ENCODE measurements at places on chromosomes 12 and 14.

- no peak for DNase-seq
Measured at GRCh38 chr14:79543967-79544697, 667.2 kb downstream of the DIO2 start.

DNA sequence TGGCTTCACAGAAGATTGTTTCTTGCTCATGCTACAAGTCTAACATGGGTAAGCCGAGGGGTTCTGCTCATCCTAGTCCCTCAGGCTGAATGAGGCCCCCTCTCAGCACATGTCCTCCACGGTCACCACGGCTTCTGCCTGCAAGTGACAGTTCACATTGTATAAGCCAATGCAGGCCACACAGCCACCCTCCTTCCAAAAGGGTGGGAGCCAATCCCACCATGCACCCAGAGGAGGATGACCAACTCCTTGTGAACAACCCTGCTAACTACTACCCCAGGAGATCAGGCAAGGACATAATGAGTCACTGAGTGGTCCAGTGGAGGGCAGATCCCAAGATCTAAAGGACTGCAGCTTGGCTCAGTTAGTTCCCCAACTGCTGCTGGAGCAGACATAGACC is 6.1 kb downstream of the SPRING1 start:
- DNase-seq: no peak

DNA sequence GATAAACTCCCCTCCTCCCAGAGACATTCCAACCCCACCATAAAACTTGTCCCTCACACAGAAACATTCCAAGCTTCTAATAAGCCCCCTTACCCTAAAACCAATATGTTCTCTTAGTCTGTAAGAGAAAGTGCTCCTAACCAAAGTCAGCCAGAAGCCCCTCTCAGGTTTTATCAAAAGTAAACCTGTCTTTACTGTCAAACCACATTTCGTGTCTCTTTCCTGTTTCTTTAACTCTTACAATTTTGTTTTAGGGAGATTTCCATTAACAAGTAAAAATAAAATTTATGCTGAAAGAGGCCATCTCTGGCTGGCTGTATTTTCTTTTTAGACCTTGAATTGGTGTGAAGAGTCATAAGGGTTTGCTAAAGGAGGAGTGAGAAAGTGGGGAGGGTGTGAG is 29.8 kb upstream of the CAPRIN2 start:
- no peak for DNase-seq

DNA sequence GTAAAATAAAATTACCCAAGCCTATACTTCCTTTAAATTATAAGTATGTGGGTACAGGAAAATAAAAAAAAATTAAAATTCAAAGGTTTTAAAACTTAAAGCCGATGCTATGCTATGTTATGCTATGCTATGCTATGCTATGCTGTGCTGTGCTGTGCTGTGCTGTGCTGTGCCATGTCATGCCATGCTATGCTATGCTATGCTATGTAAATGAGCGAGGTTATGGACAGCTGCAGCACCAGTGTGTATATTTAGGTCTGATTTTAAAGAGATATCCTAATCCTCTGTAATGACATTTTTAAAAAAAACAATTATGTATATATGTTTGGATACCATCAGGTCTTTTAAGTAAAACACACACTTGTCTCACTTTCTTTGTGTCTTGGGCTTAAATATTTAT is 1822.0 kb upstream of the SEL1L start:
- no peak for DNase-seq

- DNase-seq: no peak
Measured at GRCh38 chr12:63419154-63419553, 249.1 kb downstream of the DPY19L2 start.

GRCh38 chr12:121165316-121165715 is 32.6 kb downstream of the P2RX7 start:
- no peak for DNase-seq

DNA sequence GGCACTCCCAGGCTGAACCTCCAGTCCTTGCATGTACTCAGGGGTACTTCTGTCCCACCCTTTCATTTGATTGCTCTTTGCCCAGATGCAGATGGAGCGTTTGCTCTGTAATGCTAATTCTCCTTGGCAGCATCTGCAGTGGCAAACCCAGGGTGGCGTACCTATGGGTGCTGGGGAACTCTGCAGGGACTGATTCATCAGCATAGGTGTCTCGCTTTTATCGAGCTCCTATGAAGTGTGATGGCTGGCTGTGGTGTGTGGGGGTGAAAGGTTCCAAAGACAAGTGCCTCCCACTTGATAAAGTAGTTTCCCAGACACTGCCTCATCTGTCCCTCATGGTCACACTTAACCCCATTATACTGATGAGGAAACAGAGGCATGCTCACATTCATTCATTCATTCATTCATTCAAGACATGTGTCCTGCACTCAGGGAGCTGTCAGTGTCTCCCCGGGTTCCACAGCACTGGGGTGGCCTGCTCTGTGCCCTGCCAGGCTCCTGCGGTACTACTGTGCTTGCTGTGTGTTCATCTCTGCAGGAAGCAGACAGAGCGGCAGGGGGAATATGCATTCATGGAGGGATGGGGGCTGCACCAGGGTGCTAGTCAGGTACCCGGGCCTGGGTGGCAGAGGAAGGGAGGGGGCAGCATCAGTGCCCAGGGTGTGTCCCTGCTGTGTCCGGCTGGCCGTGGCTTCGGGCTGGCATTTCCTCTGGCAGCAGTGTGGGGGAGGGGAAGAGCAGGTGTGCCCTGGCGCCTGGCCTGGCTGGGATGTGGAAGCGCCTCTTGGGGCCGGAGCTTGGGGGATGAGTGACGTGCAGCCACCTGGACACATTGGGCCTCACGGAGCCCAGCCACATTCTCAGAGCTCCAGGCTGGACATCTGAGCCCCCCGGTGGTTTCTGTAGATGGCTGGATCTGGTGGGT is 110.9 kb downstream of the TSPAN9 start:
- no peak for DNase-seq

DNA sequence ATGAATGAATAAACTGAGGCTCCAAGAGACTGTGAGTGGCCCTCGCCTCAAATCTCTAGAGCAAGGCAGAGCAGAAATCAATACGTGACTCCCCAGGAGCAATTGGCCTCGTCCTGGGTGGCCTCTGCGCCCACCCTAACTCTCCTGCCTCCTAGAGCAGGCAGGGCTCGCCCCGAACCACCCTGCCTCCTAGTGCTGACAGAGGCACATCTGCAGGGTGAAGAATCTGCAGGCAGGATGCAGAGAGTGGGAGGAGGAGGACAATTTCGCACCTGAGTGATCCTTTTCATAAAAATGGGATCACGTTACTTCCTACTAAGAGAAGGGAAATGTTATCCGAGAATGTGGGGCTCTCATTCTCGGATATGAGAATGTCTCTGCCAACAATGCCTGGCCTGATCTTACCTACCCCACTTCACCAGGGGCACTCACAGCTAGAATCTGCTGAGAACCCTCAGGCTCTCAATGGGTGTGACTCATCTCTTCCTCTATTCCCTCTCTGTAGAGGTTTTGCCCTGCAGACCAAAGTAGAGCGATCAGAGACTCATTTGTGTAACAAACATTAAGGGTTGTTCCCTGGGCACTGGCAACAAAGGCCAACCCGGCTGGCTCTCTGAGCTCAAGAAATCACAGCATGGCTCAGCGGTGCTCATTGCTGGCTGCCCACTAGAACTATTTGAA is 61.7 kb upstream of the BCL2L14 start:
- DNase-seq: peak; percentile 72

DNA sequence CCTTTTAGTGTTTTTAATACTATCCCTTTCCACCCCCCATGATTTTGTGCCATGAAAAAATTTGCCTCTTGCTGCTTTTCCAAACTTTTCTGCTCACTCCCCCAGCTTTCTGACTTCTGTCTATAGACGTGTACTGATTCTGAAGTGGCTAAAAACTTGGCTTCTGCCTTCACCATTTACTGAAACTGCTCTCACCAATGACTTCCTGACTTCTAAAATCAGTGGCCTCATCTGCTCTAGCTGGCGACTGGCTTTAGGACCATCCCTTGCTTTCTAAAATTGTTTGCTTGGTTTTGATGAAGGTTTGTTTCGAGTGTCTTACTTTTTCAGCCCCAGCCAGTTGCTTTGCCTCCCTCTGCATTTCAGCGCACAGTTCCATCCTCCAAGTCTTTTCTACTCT is 145.3 kb downstream of the HELB start:
- DNase-seq: no peak

GRCh38 chr14:93343266-93343665 is 3.7 kb upstream of the COX8C start:
- DNase-seq: no peak

DNA sequence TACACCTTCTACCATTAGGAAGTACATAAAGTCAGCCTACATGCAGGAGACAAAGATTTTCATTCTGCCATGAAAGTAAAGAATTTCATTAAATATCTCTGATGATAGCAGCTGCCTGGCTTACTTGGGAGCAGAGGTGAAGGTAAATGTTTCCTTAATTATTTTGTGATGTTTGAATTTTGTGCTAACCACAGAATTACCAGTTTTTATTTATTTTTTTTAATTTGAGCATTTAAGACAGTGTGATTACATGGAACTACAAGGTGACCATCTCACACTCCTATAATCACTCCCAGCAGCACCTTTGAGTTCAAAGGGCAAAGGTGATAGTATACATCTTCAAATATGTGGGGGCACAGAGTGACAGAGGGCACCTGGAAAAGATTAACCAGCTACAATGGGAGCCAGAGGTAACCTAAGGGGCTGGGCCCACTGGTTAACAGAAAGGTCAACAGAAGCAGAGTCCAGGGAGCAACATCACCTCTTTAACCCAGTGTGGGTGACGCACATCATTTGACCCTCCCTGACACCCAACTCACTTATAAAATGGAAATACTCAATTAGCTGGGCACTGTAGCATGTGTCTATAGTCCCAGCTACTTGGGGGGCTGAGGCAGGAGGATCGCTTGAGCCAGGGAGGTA is 65.0 kb downstream of the GCH1 start:
- no peak for DNase-seq

GRCh38 chr14:54724676-54725325 is 157.9 kb downstream of the SAMD4A start:
- DNase-seq: no peak

DNA sequence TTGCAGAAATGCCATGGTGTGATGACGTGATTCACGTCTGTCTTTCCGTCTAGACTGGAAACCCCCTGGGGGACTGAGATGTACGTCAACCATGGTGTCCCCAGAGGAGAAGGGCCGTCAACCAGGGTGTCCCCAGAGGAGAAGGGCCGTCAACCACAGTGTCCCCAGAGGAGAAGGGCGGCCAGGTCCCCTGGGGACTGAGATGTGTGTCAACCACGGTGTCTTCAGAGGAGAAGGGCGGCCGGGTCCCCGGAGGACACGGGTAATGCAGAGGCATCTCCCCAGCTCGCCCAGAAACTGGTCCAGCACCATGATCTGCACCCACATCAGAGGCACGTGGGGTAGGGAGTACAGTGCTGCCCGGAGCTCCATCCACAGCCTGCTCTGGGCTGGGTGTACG is 30.6 kb upstream of the GALNT9 start:
- DNase-seq: no peak

- peak; percentile 62 for DNase-seq
Measured at GRCh38 chr12:122031342-122032216, 9.9 kb downstream of the BCL7A start.

GRCh38 chr12:58961166-58961565 is 40.9 kb upstream of the LRIG3 start:
- no peak for DNase-seq

GRCh38 chr14:52266179-52266578 is 1.3 kb upstream of the PTGDR start:
- no peak for DNase-seq

DNA sequence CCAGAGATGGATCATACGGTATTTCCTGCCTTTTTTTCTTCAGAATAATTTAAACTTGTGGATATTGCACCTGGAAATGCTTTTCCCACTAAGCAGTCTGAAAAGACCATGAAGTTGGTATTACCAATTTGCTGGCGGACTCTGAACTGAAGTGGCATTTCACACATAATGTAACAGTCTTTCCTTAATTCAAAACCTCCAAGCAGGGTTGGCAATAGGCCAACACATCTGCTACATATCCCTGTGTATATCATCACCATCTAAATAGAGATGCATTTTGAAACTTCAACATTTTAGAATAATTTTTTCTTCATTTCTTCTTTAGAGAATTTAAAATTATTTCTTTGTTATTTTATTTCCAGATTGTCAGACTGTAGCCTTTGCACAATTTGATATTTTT is 100.5 kb downstream of the TSPAN8 start:
- DNase-seq: no peak

GRCh38 chr12:105399428-105400081 is 69.1 kb downstream of the C12orf75 start:
- DNase-seq: no peak

DNA sequence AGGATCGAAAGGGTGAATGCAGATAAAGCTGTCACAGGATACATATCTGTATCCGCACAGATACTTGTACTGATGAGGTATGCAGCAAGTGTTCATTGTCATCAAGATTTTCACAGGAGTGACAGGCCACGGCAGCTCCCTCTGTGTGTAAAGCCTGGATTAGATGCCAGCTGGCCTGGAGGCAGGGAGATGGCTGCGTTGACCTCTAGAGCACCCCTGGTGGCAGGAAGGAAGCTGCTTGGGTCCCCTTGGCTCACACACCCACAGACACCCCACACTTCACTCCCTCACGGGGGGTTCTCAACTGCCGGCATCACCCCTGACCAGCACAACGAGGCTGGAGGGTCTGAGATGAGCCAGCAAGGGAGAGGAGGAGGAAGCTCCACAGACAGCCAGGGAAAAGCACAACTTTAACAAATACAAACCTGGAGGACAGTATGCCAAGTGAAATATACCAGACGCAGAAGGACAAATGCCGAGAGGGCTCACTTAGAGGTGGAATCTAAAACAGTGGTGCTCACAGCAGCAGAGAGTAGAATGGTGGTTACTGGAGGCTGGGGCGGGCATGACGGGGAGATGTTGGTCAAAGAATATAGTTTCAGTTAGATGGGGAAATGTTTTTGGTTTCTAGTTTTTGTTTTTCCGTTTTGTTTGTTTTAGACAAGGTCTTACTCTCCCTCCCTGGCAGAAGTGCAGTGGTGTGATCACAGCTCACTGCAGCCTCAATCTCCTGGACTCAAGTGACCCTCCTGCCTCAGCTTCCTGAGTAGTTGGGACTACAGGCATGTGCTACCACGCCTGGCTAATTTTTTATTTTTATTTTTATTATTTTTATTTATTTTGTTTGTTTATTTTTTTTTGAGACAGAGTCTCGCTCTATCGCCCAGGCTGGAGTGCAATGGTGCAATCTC is 45.7 kb downstream of the TEAD4 start:
- no peak for DNase-seq

All from CD4-positive, alpha-beta T cell treated with Interleukin-6 for 4 hours (primary cell).